ENCODE measurements at places on chromosomes 4 and X.

DNA sequence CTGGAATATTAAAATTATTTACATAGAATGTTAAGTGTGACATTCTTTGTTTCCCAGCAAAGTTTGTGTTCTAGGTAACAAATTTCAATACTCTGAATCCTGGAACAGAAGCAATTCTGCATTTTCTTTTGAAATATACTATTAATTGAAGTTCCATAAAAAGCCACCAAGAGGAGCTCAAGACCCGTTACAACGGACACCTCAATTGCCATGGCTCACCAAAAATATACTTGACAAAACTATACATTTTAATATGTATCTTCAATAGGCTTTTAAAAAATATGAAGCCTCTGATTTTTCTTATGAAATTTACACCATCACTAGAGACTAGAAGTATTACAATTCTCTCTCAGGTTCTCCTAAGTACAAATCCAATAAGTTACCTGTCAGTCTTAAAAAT is 111.4 kb downstream of the NYX start:
- DNase-seq, result no peak

DNA sequence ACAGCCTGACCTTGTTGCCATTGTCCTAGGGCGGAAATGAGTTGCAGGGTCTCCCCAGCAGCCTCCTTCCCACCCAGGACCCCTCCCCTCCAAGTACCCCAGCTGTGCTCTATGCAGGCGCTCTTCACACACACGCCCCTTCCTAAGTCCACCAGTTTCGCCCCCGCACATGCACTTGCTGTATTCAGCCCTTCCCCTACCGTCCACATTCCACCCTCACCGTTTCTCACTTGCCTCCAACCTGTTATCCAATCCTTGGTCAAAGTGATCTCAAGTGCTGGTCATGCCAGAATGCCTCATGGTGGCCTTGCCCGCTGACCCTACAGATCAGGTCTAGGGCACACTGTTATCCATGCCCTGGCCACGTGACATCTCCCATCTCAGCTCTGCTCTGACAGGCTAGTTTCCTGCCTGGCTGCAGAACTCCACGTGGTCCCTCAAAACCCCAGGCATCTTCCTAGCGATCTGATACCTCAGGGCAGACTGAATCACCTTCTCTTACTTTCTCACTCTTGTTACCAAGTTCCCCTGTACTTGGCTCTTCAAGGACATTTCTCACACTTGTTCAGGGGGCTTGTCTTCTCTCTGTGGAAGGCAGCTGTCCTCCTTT is 39.7 kb downstream of the NSG1 start:
- no peak for DNase-seq

GRCh38 chr4:145681518-145681917 is 1.6 kb downstream of the C4orf51 start:
- no peak for DNase-seq

- no peak for DNase-seq
Measured at GRCh38 chr4:242121-242848, 63.0 kb downstream of the ZNF732 start.

GRCh38 chr4:137825505-137825904 is 293.2 kb upstream of the PCDH18 start:
- DNase-seq, result no peak

DNA sequence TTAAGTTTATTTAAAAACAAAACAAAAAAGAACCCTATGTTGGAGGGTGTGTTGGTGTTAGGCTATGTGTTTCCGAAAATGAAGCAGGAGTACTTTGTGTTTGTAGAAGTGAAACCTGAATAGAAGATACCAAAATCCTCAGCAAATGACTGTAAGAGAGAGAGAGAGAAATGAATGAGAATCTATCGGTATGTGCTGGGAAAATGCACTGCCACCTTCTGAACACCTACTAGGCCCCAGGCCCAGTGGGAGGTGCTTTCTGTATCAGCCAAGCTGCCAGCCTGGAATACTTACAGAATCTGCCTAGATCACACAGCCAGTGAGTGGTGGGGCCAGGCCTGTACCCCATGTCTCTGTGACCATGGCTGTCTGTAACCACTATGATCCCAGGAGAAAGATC is 14.9 kb upstream of the PIM2 start:
- DNase-seq, result no peak

DNA sequence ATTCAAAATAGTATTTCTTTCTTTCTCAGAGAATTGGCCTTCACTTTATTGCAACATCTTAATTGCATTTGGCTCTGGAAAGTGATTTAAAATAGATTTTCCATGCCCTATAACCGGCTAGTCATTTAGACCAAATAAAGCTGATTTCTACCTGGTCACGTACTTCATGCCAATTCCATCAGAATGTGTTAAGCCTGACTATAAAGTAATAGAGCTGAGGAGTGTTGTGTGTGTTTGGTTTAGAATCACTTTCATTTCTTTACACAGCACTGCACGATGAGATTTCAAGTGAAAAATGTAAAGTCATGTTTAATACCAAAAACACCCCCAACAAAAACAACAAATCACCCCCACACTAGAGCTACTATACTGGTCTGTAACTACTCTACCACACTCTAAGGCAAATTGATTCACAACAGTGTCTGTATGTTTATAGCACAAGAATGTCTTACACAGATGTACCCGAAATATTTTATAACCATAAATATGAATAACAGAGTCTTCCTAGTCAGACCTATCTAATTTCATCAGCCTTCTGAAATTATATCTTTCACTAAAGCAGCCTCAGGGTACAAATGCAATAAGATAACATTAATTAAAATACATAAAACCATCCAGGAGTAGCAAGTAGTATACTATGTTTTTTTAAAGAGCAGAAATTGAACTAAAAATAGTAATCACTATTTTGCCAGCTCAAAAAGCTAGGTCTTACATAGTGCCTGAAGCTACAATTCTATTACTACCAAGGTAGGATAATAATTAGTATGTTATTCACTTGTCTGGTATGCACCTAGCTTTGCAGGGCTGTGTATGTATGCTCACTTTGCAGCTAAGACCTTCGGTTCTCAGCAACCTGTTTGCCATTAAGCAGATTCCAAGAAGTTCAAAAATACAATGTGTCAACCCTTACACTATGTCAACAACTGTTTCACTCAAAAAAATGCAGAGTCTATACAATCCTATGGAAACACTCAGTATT is 28.4 kb downstream of the APBB2 start:
- no peak for DNase-seq

DNA sequence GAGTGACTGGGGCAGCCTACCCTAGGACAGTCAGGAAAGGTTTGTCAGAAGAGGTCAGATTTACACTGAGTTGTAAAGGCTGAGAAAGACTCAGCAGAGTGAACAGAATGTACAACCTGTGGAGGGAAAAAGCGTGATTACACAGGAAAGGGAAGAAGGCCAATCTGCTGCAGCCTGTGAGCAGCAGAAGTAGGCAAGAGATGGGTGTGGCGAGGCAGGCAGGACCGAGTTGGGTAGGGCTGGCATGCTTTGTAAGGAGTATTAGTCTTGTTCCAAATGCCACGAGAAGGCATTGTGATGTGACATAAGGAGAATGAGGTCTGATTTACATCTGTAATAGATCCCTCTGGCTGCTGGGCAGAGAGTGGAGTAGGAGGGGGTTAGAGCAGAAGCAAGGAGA is 12.6 kb downstream of the SGMS2 start:
- no peak for DNase-seq

GRCh38 chrX:124211312-124211942 is 121.0 kb upstream of the TEX13D start:
- DNase-seq, result peak; percentile 26
